ENCODE measurements at places on chromosomes 4 and X.

DNA sequence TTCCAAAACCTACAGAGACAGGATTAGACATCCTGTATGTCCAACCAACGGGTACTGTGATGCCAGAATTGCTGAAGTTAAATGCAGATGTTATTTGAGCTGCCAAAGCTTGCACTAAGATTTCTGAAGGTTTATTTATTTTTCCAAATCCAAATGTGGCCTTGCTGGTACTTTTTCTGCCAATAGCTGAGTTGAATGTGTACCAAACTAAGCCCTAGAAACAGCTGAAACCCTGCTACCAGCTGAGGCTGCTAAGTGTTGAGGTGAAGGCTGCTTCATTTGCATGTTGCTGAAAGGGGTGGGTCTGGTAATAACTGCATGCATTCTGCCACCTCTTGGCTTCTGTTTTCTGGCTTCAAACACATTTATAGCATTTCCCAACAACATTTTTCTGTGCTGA, 366.5 kb downstream of the FAT4 start:
- no peak for DNase-seq

DNA sequence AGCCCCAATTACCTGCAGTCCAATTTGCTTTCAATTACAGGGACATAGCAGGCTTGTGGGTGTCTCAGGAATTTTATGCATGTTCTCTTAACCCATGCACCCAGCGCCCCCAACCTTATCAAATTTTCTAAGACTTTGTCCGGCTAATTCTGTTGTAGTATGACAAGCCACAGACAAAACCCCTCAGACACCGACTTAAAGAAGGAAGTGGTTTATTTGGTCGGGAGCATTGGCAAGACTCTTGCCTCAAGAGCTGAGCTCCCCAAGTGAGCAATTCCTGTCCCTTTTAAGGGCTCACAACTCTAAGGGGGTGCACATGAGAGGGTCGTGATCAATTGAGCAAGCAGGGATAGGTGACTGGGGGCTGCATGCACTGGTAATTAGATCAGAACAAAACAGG, 28.7 kb upstream of the IL9R start:
- peak; percentile 27 for DNase-seq

- DNase-seq: no peak
These were observed 338.6 kb upstream of the ZFP42 start for GRCh38 chr4:187656959-187657358.

GRCh38 chr4:106365613-106366012, 3.0 kb downstream of the GIMD1 start:
- DNase-seq: no peak

DNA sequence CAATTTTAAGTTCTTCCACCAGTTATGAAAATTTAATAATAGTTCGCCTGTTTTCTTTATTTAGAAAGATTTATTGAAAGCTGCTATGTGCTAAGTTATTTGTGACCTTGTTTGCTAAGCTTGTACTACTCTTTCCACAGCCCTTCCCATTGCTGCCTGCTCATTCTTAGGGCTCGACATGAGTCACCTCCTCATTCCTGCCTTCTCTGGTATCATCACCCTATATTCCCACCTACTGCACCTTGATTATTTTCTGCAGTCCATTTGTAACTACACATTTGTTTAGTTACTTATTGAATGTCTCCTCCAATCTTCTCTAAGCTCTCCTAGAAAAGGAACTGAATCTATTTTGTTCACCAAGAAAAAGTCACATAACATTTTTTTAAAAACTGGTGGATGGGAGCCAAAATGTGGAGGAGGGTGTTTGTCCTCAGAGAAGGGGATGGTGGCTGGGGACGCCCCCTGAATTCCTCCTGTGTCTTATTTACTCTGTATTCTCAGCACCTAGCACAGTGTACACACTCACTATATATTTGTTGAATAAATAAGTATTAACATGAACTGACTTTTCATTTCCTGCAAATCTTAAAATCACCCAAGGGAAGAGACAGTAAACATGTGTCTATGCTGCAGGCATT, 3.7 kb upstream of the RAB9A start:
- no peak for DNase-seq

GRCh38 chrX:43655151-43656004, 721 bp upstream of the MAOA start:
- DNase-seq: peak; percentile 43

DNA sequence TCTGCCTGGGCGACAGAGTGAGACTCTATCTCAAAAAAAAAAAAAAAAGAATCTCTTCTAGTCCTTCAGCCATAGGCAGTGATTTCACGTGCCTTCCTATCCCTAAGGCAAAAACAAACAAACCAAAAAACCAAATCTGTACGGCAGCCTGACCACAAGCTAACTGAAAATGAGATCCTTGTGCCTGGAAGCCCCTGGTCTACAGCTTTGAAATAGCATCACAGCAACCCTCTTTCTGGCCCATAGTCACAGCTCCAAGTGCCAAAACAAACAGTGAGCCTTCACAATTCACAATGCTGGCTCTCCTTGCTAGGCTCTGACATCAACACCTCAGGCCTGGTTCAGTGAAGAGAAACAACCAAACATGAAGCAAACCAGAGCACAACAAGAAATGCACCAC, 46.1 kb downstream of the TMEM150C start:
- no peak for DNase-seq

- DNase-seq: no peak
These were observed 871.7 kb downstream of the FAM133A start for GRCh38 chrX:94545722-94546121.

DNA sequence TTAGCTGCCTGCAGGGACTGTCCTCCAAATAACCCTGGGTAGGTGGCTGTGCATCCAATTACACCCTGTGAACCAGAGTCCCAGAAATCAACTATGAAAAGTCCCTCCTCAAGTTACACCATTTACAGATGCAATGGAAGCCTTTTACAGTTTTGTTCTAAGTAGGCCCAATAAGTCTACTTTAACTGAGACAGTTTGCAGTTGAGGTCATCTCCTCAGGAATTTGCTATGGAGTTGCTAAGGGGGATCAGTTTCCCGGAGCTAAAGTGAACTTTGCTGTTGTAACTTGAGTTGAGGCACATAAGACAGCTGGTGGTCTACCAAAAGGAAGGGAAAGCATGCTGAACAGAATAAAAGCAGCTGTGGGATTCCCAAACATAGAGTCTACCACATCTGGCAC, 121.6 kb upstream of the STK26 start:
- DNase-seq: no peak

DNA sequence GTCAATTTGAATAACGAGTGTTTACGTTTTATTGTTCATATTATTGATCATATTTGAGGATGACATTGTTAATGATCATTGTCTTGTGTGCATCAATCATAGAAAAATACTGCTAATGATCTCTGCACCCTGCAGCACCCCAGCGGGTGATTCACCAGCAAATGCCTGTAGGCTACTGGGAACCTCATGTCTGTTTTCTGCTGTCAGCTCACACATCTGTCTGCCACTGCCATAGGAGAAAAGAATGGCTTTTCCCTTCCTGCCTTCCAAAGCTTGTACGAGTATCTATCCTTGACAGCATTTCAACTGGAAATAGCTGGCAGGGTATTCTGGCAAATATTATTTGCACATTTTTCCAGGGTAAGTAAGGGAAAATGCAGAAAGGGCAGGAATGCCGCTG, 272.1 kb upstream of the TRAM1L1 start:
- DNase-seq: no peak

DNA sequence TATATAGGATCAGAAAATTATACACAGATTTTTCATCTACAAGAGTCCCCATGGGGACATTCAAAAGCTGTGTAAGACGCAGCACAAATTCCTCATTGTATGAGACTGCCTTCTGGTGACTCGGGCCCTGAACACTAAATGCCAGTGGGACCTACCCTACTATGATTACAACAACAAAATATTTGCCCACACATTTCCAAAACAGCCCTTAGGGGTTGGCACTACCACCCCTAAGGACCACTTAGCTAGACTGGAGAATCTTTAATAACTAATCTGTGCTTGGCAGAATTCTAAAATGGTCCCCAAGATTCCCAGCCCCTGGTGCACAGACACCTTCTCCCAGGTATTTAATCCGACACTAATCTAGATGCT, 29.1 kb downstream of the UCHL1 start:
- DNase-seq: no peak

GRCh38 chrX:136209016-136209738, 42.0 kb downstream of the MAP7D3 start:
- DNase-seq: peak; percentile 78

GRCh38 chrX:149487292-149487691, 17.8 kb downstream of the IDS start:
- DNase-seq: no peak

DNA sequence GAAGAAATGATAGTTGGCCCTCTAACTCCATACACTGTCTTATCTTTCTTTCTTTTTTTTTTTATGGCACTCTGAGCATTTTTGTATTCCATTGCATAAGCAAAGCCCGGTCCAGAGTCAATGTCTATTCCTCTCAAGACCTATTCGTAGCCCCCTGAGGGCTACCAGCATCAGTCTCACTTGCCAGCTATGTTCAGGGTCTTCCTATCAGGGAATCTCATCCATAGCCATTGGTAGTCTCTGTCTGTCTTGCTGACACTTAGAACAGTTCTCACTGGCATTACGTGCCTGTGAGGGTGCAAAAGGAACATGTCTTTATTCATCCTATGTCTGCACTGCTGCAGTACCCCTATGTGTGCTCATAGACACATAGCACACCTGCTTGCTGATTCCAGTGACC, 51.0 kb downstream of the BMP2K start:
- DNase-seq: no peak

DNA sequence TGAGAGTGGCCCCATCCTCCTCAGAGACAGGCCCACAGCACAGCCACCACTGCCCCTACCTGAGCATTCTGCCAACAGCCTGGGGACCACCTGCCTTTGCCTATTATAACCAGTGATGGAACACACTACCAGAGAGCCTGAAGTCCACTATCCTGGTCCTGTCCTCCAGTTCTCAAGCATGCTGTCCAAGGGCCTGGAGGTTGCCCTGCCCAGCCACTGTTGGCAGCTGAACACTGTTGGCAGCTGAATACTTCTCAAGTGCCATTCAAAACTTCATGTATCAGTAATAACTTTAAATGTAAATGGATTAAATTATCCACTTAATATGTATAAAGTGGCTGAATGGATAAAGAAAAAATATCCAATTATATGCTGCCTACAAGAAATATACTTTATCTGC, 194.3 kb upstream of the JADE1 start:
- no peak for DNase-seq

- DNase-seq: no peak
These were observed 277.4 kb upstream of the PITX2 start for GRCh38 chr4:110900213-110900769.

GRCh38 chr4:73223258-73223650, 35.3 kb downstream of the ANKRD17 start:
- no peak for DNase-seq

- no peak for DNase-seq
These were observed 55.3 kb downstream of the ZFYVE28 start for GRCh38 chr4:2363056-2363721.

DNA sequence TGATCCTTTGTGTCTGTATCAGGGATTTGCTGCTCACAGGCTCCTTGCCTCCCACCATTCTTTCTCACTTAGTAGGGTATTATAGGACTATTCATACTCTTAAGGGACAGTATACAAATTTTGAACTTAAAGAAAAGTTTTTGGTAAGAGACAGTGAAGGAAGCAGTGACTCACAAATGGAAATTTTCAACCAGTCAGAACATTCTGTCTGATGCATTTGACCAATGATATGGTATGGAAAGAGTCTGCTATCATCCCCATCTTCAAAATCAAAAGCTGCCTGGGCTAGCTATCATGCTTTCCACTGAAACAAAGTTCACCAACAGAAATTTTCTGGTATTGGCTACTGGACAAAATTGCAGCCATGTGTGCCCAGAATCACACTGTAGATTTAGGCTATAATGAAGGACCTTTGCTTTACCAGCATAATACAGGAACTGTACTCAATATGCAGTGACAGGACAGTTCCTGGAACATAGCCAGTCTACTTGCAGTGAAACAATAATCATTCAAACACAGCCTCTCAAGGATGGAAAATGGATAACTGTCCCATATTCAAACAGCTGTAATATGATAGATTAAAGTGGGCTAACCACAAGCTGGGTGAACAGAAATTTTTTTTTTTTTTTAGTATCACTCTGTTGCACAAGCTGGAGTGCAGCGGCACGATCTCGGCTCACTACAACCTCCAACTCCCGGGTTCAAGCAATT, 109.0 kb upstream of the ACSL4 start:
- DNase-seq: peak; percentile 45

DNA sequence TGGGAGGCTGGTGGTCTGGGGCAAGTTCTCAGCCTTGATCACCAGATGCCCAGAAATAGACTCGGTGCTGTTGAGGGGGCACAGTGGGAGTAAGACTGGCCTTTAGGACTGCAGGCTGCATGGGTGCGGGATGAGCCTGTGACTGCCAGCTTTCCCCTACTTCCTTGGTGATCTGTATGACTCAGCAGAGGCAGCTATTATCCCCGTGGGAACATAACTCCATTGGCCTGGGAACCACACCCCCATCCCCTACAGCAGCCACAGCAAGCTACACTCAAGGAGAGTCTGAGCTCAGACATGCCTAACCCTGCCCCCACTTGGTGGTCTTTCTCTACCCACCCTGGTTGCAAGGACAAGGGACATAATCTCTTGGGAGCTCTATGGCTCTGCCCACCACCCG, 20.6 kb downstream of the CLIC2 start:
- DNase-seq: no peak

DNA sequence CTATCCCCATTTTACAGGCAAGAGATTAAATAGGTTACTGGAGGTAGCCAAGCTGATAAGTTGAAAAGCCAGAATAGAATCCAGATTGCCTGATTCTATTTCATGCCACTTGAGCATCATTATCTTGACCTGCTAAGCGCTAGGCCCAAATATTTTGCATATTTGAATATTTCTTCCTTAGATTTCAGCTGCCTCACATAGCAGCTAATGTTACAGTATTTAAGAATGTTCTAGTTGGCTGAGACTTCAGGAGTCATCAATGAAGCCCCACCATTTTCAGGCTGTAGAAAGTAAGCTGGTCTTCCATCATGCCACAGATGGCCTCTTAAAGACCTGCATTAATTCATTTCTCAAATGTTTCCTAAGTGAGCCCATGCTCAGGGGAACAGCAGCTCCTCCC, 121.4 kb downstream of the SHROOM3 start:
- no peak for DNase-seq

DNA sequence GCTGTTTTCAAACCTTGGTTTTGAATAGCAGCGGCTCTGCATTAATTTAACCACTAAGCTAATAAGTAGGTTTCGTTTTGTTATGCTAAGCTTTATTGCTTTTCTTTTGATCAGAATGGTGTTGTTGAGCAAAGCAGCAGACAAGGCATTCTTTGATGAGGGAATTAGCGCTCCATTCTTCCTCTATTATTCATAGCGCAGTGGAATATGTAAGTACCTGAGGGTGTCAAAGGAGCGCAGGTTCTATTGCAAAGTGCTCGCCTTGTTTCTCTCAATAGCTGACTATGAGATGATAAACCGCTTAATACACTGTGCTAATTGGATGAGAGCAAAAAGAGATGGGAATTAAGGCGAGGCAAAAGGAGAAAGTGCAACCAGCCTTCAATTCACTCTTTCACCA, 16.3 kb downstream of the ARX start:
- no peak for DNase-seq

Measured in common myeloid progenitor, CD34-positive (primary cell).